Ascending aorta (tissue), 2 donors: ENCODE measurements at places on chromosomes 7 and 10. TPM values are rescaled to one million over a fixed set of nuclear protein-coding genes. Genes with fewer than 3 reads are reported as not detected.

GRCh38 chr7:22120391-22121053, 174.8 kb upstream of the CDCA7L start:
- no peak for DNase-seq

DNA sequence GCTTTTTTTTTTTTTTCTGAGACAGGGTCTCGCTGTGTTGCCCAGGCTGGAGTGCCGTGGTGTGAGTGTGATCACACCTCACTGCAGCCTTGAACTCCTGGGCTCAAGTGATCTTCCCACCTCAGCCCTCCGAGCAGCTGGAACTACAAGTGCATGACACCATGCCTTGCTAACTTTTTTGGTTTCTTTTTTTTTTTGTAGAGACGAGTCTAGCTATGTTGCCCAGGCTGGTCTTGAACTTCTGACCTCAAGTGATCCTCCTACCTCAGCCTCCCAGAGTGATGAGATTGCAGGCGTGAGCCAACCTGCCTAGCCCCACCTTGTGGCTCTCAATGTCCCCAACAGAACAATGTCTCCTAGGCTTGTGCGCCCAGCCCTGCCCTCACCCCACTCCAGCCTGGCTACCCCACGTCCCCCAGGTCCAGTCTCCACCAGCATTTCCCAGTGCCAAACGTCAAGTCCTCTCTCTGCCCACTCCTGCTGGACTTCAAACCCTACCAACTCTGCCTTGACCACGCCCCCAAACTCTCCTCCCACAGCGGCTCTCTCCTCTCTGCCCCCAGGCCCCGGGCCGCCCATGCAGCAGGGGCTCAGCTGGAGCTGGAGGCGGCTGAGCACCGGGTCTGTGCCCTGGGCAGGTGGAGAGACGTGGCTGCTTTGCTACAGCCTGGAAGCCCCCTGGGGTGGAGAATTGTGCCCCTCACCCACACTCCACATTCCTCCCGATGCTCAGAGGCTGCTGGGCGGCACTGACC, 18.9 kb downstream of the BHLHA15 start:
- no peak for DNase-seq

DNA sequence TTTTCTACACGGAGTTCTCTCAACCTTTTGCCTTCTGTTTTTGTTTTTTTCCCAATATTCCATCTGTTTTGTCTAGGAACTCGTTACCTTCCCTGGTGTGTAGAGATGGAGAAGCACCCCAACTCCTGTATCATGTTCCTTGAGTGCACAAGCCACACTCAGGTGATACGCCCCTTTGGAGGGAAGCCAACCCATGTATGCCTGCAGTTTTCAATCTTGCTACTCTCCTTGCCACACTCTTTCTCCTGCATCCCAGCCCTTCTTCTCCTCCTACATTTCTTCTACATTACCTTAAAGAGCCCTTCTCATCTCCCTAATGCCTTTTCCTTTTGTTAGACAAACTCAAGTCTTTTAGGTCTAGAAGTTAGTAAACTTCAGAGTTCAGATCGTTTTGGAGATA, 10.2 kb upstream of the SP4 start:
- no peak for DNase-seq

DNA sequence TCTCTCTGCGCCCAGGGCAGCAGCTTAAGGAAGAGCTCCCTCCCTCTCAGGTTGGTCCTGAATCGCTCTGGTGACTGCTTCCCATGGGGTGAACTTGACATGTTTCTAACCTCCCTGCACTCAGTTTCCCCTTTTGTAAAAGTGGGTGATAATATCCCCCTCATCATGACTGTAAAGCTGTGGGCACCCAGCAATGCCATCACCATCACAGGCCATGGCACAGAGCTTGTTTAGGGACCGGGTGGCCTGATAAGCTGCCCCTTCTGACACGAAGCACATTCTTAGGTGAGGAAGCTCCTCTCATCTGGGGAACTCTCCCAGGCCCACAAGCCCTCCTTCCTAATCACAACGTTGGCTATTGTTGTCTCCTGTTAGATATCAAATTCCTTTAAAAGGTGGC, 972.8 kb upstream of the ZNF722 start:
- no peak for DNase-seq

DNA sequence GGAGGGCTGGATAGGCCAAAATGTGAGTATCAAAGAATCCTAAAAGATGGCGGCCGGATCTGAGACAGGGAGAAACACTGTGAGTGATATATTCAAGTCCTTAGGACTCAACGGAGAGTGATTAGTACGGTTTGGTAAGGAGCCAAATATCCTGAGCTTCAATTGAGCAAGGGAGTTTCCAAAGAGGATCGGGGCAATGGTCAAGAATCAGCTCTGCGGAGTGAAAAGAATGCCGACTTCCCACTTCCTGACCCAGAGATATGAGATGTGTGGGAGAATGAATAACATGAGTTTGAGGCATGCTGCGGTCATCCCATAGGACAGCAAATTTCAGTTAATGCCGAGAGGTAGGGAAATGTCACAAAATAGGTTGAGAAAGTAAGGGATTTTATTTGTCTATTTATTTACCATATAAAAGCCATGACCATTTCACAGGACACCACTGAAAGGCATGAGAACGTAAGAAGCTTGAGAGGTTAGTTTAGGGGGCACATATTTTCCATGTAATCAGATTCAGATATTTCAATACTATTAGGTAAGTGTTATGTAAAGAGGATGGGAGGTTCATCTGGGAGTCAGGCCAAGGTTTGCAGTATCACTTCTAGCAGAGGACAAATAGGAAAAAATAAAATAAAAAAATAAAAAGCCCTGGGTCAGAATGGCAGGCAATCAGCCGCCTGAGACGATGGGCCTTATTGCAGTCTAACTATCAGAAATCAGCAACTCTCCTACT, 165.6 kb downstream of the HGF start:
- DNase-seq = no peak

GRCh38 chr10:6226216-6226615, 23.5 kb downstream of the PFKFB3 start:
- no peak for DNase-seq

GRCh38 chr10:97399843-97400545, 1.1 kb downstream of the RRP12 start:
- no peak for DNase-seq

- DNase-seq = no peak
Measured at GRCh38 chr10:42809676-42810075, 27.1 kb downstream of the BMS1 start.

- no peak for DNase-seq
Measured at GRCh38 chr7:148862481-148862880, 21.6 kb downstream of the EZH2 start.

DNA sequence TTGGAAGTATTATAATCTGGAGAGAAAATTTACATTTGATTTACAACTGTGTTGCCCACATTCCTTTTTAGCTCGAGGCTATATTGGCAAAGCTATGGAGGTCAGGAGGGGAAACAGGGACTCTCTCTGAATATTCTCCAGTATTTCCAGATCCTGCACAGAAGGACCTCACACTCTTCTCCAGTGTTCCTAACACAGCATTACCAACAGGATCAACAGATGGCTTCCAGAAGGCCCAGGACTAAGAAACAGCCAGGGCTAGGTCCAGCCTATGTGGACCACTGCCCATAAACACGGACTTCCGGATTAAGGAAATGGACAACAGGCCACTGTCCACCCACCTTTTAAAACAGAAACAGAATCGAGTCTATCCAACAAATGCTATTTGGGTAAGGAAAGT, 65.3 kb downstream of the CHCHD3 start:
- DNase-seq = no peak

DNA sequence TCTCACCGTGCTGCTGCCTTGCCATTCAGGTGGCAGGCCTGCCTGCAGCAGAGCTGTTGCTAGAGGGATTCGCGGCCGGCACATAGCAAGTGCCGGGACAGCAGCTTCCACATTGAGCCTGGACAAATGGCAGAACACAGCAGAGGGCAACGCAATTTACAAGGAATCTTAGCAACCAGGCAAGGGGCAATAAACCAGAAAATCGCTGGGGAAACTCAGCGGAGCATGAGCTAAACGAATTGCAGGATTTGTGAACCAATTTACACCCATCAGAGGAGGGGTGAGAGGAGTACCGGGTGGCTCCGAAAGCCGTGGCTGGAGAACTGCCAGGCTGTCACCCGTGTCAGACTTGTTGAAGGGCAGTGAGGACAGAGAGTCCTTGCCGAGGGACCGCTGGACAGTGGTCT, 58.6 kb upstream of the LOXL4 start:
- no peak for DNase-seq

DNA sequence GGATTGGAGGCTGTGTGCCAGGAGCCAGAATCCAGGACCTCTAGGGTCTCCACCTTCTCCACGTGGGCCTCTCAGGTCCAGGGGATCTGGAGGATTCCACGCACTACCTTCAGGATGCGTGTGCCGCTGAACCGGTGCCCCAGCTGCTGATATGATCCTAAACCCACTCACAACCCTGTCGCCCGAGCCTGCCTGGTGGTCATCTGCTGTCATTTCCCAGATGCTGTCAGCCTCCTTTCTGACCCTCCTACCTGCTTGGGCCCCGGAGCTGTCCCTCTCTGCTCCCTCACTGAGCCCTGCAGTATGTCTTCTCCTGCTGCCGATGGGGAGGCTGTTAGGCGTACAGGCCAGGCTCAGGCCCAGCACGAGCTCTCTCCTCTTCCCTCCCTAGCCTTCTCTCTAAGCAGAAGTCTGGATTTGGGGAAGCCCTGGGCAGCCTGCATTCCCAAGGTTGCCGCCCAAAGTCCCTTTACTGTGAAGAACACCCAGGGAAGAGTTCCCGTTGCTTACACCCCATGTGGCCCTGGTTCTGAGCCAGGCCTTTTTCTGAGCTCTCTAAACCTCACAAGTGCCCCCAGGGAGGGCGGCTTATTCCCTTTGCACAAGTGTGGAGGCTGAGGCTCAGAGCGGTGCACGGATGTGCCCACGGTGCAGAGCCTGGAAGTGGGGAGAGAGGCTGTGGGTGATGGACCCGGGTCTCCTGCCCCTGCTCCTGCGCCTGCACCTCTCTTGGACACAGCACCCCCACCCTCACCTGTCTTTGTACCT, 30.8 kb upstream of the ZNF488 start:
- DNase-seq = no peak

Gene NUTM2A
- 0.11 TPM for total RNA-seq

Gene ZNF212
- total RNA-seq = 5.2 TPM
